ENCODE measurements at places on chromosomes 11 and 22.

DNA sequence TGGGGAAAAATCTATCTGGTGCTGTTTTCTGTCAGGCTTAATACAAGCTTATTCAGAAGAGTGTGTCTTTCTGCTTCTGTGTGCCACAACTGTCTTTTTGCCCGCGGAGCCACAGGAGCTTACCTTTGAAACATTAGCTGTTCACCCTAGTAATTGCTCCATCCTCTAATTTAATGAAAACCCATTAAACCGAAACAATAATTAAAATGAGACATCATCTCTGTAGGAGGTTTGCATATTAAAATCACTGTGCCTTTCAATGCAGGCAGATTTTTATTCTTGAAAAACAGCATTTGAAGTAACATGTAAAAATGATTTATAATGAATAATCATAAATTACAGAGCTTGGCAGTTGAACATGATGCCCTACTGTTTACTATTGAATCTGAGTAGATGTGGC lies 102.3 kb downstream of the NELL1 start:
- DNase-seq = no peak

DNA sequence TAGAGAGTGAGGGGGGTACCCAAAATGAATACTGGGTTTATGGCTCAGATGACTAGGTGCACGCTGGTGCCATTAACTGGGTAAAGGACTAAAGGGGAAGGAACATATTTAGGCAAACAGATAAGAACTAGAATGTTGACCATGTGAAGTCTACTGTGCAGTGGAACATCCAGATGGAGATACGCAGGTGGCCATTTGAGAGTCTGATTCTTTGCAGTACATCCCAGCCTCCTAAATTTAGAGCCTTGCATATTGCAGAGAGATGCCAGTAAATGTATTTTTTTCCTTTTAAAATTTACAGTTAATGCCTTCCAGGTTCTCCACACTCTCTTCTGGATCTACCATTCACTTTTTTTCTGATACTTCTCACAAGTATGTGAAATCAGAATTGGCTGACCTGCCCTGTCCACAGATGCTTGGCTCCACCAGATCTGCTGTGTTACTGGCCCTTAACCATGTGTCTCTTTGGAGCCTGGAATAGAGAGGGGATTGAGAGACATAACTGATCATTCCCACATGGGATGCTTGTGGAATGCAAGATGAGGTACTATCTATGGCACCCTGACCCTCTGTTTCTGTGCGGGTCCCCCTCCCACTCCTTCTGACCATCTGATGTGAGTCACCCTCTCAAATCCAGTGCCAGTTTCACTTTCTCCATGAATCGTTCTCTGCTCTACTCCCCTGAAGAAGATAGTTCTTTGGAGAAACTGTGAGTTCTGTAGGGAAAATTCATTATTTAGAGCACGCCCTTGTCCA lies 77.0 kb upstream of the NCAM1 start:
- no peak for DNase-seq

DNA sequence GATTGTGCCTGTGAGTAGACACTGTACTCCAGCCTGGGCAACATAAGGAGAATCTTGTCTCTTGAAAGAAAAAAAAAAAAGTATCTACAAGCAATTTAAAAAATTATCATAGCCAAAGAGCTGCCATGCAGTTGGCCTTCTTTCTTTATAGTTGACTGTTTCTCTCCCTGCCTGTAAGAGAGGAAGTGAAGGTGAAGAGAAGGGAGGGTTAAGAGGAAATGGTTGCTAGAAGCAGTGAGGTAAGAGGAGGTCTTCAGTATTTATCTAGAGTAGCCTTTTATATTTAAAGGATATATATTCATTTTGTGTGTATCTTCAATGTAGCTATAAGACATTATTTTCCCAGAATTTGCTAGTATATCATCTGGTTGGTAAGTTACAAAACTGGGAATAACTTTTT lies 217.9 kb downstream of the TMEM135 start:
- no peak for DNase-seq

DNA sequence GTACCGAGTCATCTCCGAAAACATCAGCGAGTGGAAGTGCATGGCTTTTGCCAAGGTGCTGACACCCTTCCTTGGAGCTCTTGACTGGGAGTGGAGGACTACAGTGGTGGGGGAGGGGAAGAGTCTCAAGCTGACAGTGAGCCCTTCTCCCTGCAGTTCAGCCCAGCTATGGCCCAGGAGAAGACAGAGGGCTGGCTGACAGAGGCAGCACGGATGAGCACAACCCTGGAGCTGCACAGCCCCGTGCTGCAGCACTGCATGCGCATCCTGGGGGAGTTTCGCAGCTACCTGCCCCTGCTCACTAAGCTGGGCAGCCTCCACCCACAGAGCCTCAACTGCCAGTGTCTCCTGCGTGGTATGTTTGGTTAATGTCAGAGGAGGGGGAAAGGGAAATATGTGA lies 41.4 kb downstream of the DNHD1 start:
- DNase-seq = no peak

DNA sequence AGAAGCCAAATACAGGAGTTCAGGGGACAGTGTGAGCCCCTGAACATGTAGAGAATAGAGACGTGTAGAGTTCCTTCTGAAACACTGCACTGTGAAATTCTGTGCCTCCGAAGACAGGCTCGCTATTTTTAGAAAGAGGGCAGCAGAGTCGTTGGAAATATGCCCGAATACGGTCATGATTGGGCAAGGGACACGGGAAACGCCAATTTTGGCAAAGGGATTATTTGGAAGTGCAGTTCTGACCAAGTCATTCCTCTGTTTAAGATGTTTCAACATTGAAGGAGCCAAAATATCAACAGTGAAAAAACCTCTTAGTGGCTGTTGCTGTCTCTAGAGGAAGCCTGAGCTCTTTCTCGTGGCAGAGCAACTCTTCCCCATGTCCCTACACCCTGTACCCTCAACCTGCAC lies 9.5 kb upstream of the CBX6 start:
- peak; percentile 91 for DNase-seq

DNA sequence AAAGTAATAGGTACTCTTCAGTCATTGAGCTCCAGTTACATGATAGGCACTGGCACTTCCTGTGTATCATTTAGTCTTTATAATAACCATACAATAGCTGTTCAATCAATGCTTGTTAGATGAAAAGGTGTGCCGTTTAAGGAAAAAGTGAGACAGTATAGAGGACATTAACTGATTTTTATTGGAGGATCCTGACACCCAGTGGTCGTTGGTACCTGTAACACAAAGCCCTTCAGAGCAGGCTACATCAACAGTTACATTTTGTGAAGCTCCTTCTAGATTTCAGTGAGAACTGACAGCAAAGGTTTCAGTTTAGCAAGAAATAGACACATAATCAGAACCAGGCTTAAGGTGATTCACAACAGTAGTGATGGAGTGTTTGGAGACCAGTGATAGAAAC lies 44.2 kb downstream of the CCDC81 start:
- DNase-seq = no peak

DNA sequence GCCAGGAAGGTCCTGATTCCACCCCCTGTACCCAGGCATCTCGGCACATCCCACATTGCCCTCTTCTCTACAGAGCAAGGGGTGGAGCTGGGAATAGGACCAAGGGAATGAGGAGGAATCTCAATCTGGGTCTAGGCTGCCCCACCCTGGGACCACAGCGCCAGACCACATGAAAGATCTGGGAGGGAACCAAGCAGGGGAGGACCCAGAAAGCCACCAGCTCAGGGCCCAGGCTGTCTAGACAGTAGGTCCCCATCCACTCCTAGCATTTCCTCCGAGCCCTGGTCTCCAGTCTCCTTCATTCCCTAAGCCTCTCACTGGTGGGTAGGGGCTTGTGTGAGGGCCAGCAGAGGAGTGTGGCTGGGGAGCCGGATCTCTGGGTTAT lies 11.6 kb downstream of the PHLDB1 start:
- DNase-seq = no peak

DNA sequence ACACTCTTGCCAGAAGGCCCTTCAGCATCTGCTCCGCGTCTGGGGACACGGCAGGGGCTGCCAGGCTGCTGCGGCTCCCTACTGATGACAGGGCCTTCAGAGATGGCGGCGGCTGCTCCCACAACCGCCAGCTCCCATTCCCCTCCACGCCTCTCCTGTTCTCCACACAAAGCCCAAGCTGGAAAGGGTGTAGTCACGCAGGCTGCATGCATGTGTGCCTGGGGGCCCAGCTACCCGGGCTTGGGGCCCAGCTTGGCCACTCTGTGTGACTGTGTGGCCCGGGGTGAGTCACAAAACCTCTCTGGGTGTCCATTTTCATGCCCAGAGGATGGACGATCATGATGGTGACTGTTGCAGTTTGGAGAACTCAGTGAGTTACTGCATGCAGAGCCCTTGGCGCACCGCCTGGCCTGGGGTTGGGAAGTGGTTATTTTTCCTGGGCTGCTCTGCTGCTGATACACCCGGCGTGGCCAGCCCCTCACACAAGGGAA lies 31.7 kb upstream of the PARVB start:
- DNase-seq = no peak

GRCh38 chr11:117459979-117460300 lies 132.3 kb downstream of the CEP164 start:
- no peak for DNase-seq

- no peak for DNase-seq
These were observed 16.8 kb downstream of the MACROD1 start for GRCh38 chr11:64148917-64149617.

- no peak for DNase-seq
These were observed 10.1 kb downstream of the MUC2 start for GRCh38 chr11:1084561-1085439.

GRCh38 chr11:129412494-129412893 lies 36.8 kb downstream of the BARX2 start:
- DNase-seq = no peak

GRCh38 chr22:40654522-40655167 lies 18.1 kb upstream of the MRTFA start:
- no peak for DNase-seq

DNA sequence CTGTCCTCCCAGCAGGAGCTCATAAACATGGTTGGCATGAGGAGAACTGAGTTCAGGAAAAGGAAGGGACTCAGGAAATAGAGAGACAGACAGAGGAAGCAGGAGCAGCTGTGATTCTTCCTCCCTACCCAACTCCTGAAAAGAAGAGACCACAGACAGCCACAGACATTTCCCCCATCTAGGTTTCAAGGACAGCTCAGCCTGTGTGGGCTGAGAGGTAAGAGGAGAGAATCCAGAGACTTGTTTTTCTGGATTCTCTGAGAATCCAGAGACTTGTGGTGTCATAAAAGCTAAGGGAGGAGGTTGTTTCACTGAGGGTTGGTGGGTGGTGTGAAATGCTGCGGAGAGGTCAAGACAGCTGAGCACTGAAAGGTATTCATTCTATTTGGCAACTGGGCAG lies 19.0 kb upstream of the STK33 start:
- DNase-seq = peak; percentile 42

DNA sequence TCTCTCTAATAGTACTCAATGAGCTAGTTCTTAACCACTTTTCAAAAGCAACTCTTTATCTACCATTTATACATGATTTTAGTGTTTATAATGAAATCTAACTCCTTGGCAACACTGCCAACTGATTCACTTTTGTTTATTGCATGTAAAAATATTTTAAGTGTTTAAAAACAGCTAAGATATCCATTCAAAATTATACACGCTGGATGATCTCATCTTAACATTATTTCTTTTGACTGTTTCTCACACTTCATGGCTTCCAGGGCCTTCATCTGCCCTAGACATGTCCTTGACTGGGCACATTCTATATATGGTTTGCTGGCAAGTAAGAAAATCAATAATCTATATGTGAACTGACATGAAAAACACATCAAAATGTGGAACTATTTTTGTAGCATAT lies 414.6 kb upstream of the LUZP2 start:
- DNase-seq = no peak

- no peak for DNase-seq
These were observed 177.1 kb downstream of the HIPK3 start for GRCh38 chr11:33434294-33434693.

Measured in vagina (tissue), 2 donors.